A549 treated with Mapracorat at 1 μM for 4 hours (cell line): ENCODE measurements at places on chromosomes 13 and 19. TPM values are rescaled to one million over a fixed set of nuclear protein-coding genes. Genes with fewer than 3 reads are reported as not detected.

The KLK4 gene
- total RNA-seq = 0.16 to 0.30 TPM in 2 of 5 replicates, not detected in the others

The SHD gene
- 0.07 TPM in 1 of 5 replicates, not detected in the others for total RNA-seq

The HSPB6 gene
- 0.12 to 0.28 TPM (median 0.19 TPM) in 3 of 5 replicates, not detected in the others for total RNA-seq

The ELSPBP1 gene
- total RNA-seq = not detected in 5 replicates

The KLK3 gene
- not detected in 5 replicates for total RNA-seq

The HSD17B14 gene
- total RNA-seq = 12.3 to 15.1 TPM (median 12.8 TPM) in 5 replicates

The SULT2B1 gene
- total RNA-seq = 14.1 to 18.6 TPM (median 16.0 TPM) in 5 replicates

The NLRP9 gene
- not detected in 5 replicates for total RNA-seq

The LACC1 gene
- 2.9 to 3.4 TPM (median 3.1 TPM) in 5 replicates for total RNA-seq

The PRTN3 gene
- total RNA-seq = 0.13 to 0.42 TPM (median 0.30 TPM) in 5 replicates

The MTUS2 gene
- total RNA-seq = 0.01 TPM in 1 of 5 replicates, not detected in the others

The BCAM gene
- 63.9 to 86.4 TPM (median 82.4 TPM) in 5 replicates for total RNA-seq

The DHDH gene
- 0.80 to 2.3 TPM (median 1.2 TPM) in 5 replicates for total RNA-seq

The MYO1F gene
- total RNA-seq = 0.16 to 0.48 TPM (median 0.24 TPM) in 5 replicates

The TNFRSF19 gene
- 2.6 to 4.2 TPM (median 3.5 TPM) in 5 replicates for total RNA-seq

The FFAR3 gene
- 0.09 TPM in 1 of 5 replicates, not detected in the others for total RNA-seq

The ZNF99 gene
- total RNA-seq = not detected in 5 replicates

The TEX29 gene
- total RNA-seq = 0.27 TPM in 1 of 5 replicates, not detected in the others

The PGLYRP1 gene
- total RNA-seq = not detected in 5 replicates

The APOC4 gene
- total RNA-seq = not detected in 5 replicates

The PPP1R13L gene
- total RNA-seq = 32.7 to 42.5 TPM (median 39.9 TPM) in 5 replicates

The PDX1 gene
- 0.05 to 0.12 TPM (median 0.09 TPM) in 5 replicates for total RNA-seq

The NANOS3 gene
- 1.4 to 3.8 TPM (median 2.4 TPM) in 5 replicates for total RNA-seq

The ZNF71 gene
- total RNA-seq = 9.8 to 12.9 TPM (median 11.6 TPM) in 5 replicates

The TMEM150B gene
- total RNA-seq = not detected in 5 replicates

The SHISA2 gene
- not detected in 5 replicates for total RNA-seq

The ZSCAN4 gene
- not detected in 5 replicates for total RNA-seq

The FCGBP gene
- 0.29 to 1.3 TPM (median 0.80 TPM) in 5 replicates for total RNA-seq

The ATP4B gene
- not detected in 5 replicates for total RNA-seq

The EFNB2 gene
- total RNA-seq = 4.3 to 4.8 TPM (median 4.6 TPM) in 5 replicates

The ZNF573 gene
- 1.7 to 3.5 TPM (median 2.8 TPM) in 5 replicates for total RNA-seq

The MBD3L3 gene
- not detected in 5 replicates for total RNA-seq

The CHAF1A gene
- 19.2 to 22.9 TPM (median 22.3 TPM) in 5 replicates for total RNA-seq

The HSH2D gene
- 0.08 to 0.12 TPM (median 0.09 TPM) in 3 of 5 replicates, not detected in the others for total RNA-seq

The DCT gene
- total RNA-seq = not detected in 5 replicates
